ENCODE measurements at places on chromosomes 7 and 10.

- H3K36me3 ChIP-seq = no peaks in the 10 kb centered on the region
- H3K4me3 ChIP-seq = no peak overlapping the region
- H3K4me1 ChIP-seq = peaks cover 98% of the 10 kb centered on the region
- no peak overlapping the region for H3K27ac ChIP-seq
These were observed 4.5 kb downstream of the CHST15 start for GRCh38 chr10:124088915-124089314.

DNA sequence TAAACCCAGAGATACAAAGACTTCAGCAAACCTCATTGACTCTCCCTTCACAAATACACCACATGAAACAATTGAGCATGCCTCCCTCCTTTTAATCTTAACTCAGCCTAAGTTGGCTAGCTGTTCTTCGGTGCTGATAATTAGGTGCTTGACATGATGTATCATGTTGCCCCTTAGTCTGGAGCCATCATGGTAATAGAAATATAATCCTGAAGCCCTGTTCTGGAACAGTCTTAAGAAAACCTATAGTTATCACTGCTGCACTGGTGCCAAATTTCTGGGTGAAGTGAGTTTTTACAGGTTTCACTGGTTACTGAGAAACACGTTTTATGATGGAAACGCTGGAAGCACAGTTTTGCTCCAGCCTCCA, 306.1 kb downstream of the LRMDA start:
- peaks cover 8% of the 10 kb centered on the region for H3K4me1 ChIP-seq
- no peak for DNase-seq
- H3K27me3 ChIP-seq = no peaks in the 10 kb centered on the region
- H3K4me3 ChIP-seq = no peak overlapping the region
- no peaks in the 10 kb centered on the region for H3K36me3 ChIP-seq
- H3K27ac ChIP-seq = no peak overlapping the region

- no peaks in the 10 kb centered on the region for H3K36me3 ChIP-seq
- no peak overlapping the region for H3K27ac ChIP-seq
- no peak for DNase-seq
These were observed 113.5 kb downstream of the KLF6 start for GRCh38 chr10:3671386-3671955.

- no peaks in the 10 kb centered on the region for H3K36me3 ChIP-seq
- no peaks in the 10 kb centered on the region for H3K27me3 ChIP-seq
- H3K4me3 ChIP-seq = no peak overlapping the region
- DNase-seq = no peak
These were observed 186.8 kb downstream of the USP6NL start for GRCh38 chr10:11424456-11425295.

DNA sequence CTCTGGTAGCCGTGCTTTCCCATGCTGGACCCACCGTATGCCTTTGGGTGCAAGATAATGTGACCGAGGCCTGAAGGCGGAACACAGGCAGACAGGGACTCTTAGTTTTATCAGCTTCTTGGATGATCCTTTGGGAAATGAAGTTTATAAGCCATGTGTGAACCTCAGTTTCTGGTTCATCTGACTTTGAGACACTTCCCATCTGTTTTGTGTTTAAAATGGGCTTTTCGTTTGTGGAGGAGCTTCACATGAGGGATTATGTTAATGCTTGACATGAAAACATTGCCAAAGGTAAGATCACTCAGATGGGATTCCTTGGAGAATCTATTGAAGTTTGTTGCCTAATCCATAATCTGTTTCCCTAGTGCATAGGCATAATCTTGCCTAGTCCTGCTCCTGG, 249.8 kb upstream of the LYZL1 start:
- no peaks in the 10 kb centered on the region for H3K4me1 ChIP-seq
- H3K27ac ChIP-seq = no peak overlapping the region
- H3K4me3 ChIP-seq = no peak overlapping the region
- no peaks in the 10 kb centered on the region for H3K27me3 ChIP-seq

DNA sequence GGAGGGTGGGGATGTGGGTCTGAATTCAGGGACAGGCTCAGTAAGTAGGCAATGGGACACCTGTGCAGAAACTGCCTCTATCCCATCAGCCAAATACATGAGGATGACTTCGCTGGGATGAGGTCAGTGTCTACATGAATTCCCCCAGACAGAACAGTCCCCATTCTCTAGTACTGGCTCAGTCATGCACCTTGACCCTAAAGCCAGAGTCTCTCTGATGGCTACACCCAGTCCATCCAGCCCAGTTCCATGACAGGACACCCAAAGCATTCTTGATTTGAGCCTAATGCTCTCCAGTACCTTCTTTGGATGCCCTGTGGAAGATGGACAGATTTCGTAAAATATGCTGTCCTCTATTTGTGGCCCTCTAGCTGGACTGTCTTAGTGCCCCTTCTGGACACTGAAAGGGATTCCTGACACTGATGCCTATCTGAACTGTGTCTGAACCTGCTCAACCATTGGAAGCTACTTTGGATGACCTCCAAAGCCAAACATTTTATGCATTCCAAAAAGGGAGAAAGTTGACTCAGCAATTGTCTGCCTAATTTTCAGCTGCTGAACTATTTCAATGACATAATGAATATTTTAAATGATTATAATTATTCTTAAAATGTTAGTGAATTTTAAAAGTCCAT, 14.6 kb downstream of the SFRP4 start:
- H3K4me1 ChIP-seq = peaks cover 14% of the 10 kb centered on the region
- H3K27me3 ChIP-seq = no peaks in the 10 kb centered on the region
- no peak for DNase-seq
- H3K36me3 ChIP-seq = no peaks in the 10 kb centered on the region
- H3K4me3 ChIP-seq = no peak overlapping the region

DNA sequence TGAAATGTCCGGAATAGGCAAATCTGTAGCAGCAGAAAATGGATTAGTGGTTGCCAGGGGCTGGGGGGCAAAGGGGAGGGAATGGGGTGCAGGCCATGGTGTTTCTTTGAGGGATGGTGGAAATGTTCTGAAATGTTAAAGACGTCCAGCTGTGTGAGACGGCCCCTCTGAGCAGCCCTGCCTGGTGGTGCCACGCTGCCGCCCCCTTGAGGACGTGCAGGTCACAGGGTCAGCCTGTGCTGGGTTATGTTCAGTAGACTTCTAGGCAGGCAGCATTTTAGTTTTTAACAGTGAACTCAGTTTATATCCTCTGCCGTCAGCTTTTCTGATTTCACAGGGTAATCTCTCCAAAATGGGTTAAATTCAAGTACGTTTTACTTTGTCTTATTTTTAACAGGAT, 9.4 kb downstream of the NUB1 start:
- DNase-seq = no peak
- H3K36me3 ChIP-seq = peaks cover 2% of the 10 kb centered on the region
- no peak overlapping the region for H3K4me3 ChIP-seq
- H3K27me3 ChIP-seq = no peaks in the 10 kb centered on the region
- peaks cover 10% of the 10 kb centered on the region for H3K4me1 ChIP-seq

GRCh38 chr7:93364806-93365205, 132.6 kb downstream of the VPS50 start:
- DNase-seq = no peak
- H3K4me1 ChIP-seq = no peaks in the 10 kb centered on the region
- no peak overlapping the region for H3K27ac ChIP-seq
- H3K27me3 ChIP-seq = no peaks in the 10 kb centered on the region
- H3K4me3 ChIP-seq = no peak overlapping the region

GRCh38 chr10:76433161-76434005, 1002.0 kb downstream of the LRMDA start:
- no peaks in the 10 kb centered on the region for H3K27me3 ChIP-seq
- no peak overlapping the region for H3K4me3 ChIP-seq
- no peaks in the 10 kb centered on the region for H3K36me3 ChIP-seq
- H3K4me1 ChIP-seq = peaks cover 17% of the 10 kb centered on the region

DNA sequence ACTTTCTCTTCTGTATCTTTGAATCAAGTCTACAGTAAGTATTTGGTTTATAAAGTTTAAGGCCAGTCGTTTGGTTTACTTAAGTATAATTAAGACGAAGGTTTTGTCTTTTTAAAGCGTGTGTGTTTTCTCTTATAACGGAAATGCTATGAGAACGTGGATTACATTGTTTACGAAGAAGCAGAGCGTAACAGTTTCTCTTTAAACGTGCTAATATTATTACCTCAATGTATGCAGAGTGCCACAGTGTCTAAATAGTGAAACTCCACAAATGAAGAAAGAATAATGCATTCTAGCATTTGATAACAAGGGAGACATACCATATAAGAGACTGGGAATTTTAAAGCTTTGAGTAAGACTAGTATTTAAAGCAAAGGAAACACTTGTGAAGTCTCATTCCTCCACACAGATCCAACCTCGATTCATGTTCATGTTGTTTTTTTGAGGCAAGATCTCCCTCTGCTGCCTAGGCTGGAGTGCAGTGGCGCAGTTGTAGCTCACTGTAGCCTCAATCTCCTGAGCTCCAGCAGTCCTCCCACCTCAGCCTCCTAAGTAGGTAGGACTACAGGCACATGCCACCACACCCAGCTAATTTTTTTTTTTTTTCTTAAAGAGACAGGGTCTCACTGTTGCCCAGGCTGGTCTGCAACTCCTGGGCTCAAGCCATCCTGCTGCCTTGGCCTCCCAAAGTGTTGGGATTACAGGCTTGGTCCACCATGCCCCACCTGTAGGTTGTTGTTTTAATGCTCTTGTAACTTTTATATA, 75.1 kb downstream of the ANKRD61 start:
- DNase-seq = no peak
- H3K27me3 ChIP-seq = no peaks in the 10 kb centered on the region
- H3K4me3 ChIP-seq = peak overlapping the region; percentile 74
- no peaks in the 10 kb centered on the region for H3K36me3 ChIP-seq
- peak overlapping the region; percentile 98 for H3K27ac ChIP-seq

- no peak overlapping the region for H3K27ac ChIP-seq
- no peak for DNase-seq
- no peaks in the 10 kb centered on the region for H3K4me1 ChIP-seq
- no peak overlapping the region for H3K4me3 ChIP-seq
These were observed 85.3 kb downstream of the GPR37 start for GRCh38 chr7:124680304-124680703.

DNA sequence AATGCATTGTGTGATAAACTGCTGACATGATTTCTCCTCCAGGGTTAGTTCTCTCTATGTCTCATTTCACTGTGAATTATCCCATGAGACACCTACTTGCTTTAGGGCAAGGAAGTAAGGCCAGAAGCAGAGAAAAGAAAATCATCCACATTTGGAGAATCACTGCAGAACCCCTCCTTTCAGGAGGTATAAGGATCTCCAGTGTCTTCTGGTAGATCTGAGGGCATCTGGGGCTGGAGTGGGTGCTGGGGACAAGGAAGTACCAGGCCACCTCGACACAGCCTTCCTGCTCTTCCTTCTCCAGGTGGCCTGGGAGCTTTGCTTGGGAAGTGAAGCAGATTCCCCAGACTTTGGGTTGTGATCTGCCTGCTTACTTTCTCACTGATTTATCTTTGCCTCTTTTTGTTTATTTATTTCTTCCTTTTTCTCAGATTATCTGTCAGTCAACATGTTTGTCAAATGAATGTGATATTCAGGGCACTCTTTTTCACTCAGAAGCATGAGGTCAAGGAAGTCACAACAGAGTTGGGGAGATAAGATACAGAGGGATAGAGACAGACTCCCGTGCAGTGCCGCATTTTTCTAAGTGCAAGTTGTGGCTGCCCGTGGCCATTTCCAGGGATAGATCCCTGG, 12.4 kb upstream of the CAMK2G start:
- no peaks in the 10 kb centered on the region for H3K36me3 ChIP-seq
- DNase-seq = no peak
- H3K4me3 ChIP-seq = no peak overlapping the region
- no peaks in the 10 kb centered on the region for H3K27me3 ChIP-seq
- H3K4me1 ChIP-seq = peaks cover 28% of the 10 kb centered on the region

GRCh38 chr7:22082553-22082885, 136.8 kb upstream of the CDCA7L start:
- no peaks in the 10 kb centered on the region for H3K36me3 ChIP-seq
- DNase-seq = no peak
- H3K27ac ChIP-seq = peak overlapping the region; percentile 92
- H3K4me1 ChIP-seq = no peaks in the 10 kb centered on the region

GRCh38 chr10:114908896-114909295, 29.1 kb upstream of the TRUB1 start:
- H3K36me3 ChIP-seq = no peaks in the 10 kb centered on the region
- H3K27ac ChIP-seq = no peak overlapping the region
- H3K27me3 ChIP-seq = no peaks in the 10 kb centered on the region

DNA sequence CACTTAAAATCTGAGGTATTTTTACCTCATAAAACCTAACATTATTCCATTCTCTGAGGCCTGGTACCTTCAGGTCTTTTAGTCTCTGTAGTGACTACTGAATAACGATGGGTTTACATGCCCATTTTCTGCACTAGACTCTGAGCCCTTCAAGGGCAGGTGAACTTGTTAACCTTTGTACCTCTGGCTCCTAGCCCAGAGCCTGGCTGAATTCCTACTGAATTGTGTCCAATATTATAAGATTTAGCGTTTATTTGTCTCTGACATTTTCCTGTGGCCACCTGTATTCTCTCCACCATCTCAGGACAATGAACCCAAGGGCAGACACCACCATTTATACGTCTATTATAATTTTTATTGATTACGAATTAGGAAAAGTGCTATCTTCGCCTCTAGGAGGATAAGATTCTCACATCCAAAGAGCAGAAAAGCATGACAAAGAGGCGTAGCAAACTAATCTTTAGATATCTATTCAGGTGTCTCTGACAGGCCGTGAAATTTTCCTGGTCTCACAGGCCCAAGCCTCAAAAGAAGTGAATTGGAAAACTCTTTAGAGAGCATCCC, 27.9 kb upstream of the HNRNPH3 start:
- no peak overlapping the region for H3K27ac ChIP-seq
- no peaks in the 10 kb centered on the region for H3K4me1 ChIP-seq
- no peaks in the 10 kb centered on the region for H3K36me3 ChIP-seq
- H3K4me3 ChIP-seq = no peak overlapping the region
- H3K27me3 ChIP-seq = no peaks in the 10 kb centered on the region

DNA sequence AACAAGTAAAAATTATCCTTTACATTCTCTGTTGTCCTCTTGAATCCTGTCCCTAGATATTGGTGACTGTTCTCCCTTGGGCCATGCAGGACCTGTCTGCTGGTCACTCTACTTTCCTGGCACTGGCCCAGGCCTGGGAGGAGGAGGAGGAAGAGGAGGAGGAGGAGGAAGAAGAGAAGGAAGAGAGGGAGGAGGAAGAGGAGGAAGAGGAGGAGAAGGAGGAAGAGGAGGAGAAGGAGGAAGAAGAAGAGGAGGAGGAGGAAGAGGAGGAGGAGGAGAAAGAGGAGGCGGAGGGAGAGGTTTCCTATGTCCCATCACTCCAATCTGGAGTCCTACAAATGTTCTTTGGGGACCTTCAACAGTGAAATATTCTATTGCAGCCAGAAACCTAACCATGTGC, 97.3 kb upstream of the NAMPT start:
- no peak overlapping the region for H3K27ac ChIP-seq
- H3K36me3 ChIP-seq = no peaks in the 10 kb centered on the region
- peaks cover 10% of the 10 kb centered on the region for H3K4me1 ChIP-seq
- H3K4me3 ChIP-seq = no peak overlapping the region
- no peaks in the 10 kb centered on the region for H3K27me3 ChIP-seq
- no peak for DNase-seq

DNA sequence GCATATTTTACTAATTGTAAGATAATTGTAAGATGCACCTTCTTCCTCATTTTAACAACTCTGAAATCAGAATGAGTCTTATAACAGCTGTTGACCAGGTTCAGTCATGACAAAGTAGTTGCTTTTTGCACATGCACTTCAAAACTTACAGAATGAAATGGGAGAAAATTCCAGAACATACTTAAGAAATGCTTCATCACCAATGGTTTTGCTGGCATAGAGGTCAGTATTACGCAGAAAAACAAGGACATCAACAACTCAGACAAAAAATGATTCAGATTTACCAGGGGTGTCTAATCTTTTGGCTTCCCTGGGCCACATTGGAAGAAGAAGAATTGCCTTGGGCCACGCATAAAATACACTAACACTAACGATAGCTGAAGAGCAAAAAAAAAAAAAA, 13.3 kb downstream of the COL28A1 start:
- H3K4me1 ChIP-seq = peaks cover 3% of the 10 kb centered on the region
- DNase-seq = no peak
- no peak overlapping the region for H3K27ac ChIP-seq
- no peaks in the 10 kb centered on the region for H3K36me3 ChIP-seq
